ENCODE measurements at places on chromosomes 6 and 20.

GRCh38 chr20:6045566-6045965, 8.3 kb downstream of the LRRN4 start:
- DNase-seq = no peak

- DNase-seq = peak; percentile 42
Observed at GRCh38 chr20:46132705-46133120, 14.6 kb downstream of the CD40 start.

DNA sequence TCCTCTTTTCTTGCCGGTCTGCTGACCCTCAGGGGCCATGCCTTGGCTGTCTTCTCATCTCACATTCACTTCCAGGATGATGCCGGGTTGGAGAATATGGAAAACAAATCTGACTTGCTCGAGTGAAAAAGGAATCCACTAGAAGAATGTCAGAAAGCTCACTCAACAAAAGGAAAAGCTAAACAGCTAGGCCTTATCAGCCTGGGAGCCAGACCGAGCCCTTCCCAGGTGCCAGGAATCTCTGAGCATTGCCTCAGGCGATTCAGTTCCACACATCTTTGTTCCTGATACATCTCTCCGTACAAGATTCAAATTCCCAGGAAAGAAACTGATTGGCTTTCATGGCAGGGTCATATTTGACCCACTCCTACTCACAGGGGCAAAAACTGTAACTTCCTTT, 9.2 kb upstream of the OSER1 start:
- DNase-seq = no peak

DNA sequence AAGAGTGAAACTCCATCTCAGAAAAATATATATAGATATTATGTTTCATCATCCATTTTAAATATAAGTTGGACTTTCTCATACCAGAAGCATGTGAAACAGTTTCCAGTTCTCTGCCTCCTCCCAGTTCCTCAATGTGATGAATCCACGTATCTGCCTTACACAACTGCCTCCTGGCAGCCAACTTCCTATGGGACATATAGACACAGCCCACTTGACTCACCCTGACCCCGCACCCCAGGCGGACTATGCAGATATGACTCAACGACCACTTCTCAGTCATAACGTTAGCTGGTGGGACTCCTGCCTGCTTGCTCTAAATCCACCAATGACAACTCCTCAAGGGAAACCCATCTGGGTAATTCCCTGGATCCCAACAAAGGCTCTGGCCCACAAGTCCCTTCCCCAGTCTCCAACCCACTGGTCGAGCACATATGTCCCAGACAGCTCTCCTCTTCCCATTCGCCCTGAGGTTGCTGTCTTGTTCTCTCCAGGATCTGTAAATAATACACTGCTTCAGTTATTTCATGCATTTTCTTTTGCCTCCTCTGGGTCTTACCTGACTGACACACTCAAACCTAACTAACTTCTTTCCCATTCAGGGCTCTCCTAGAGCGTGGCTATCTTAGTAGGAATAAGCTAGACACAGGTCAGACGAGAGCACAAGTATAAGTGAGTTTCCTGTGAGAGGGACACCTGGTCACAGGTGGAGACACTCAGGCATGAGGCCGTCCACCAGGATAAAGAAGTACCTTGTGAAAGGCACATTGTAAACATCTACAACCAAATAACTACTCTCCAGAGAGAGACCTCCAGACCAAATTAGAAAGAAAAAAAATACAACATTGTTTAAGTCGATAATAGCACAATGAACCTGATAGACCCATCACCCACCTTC, 548.5 kb downstream of the CD83 start:
- no peak for DNase-seq

DNA sequence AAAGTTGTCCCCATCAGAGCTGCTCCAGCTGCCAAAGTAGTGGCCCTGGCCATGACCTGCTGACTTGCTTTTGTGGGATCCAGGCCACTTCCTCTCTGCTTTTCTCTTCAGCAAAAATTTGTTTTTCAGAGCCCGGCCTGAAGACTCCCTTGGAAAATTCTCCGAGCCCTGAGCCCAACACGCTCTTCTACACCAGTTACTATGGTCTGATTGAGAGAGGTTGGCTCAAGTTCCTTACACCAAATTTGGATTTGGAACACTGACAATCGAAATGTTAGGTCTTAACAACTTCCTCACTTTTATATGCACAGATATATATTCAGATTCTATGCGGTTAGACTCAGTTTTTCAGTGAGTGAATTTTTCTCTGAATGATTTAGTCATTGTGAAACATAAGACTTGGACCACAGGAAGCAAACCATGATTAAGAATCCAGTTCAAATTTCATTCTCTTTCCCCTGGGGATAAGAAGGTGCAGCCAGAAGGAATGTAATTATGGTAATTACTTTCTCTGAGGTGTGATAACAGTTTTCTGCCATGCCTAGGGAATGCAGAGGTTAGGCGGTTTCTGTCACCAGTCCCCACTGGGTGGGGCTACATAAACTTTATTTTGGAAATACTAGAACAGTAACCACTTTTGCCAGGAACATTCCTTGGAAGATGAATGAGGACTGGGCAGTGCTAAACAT, 365.2 kb downstream of the SYNE1 start:
- DNase-seq = no peak

GRCh38 chr6:132357120-132357519, 44.2 kb downstream of the MOXD1 start:
- DNase-seq = no peak

DNA sequence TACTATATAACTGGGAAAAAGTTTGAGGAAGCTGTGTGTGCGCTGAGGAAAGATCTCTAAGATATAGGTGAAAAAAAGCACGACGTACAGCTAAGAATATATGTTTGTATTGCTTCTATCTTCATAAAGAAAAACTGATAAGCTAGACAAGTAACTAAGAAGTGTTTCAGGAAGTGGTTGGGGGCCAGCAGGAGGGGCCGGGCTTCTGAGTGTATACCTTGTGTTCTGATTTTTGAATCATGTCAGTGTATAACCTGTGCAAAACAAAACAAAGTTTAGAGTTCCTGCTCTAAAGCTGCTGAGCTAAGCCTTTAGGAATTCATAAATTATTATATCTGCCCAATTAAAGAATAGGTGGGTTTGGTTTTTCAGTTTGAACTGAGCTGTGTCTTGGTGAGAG, 7.9 kb upstream of the OSER1 start:
- DNase-seq = no peak

GRCh38 chr20:50916257-50916656, 15.0 kb downstream of the ADNP start:
- DNase-seq = no peak

GRCh38 chr6:82589509-82590206, 226.0 kb downstream of the TPBG start:
- DNase-seq = no peak

DNA sequence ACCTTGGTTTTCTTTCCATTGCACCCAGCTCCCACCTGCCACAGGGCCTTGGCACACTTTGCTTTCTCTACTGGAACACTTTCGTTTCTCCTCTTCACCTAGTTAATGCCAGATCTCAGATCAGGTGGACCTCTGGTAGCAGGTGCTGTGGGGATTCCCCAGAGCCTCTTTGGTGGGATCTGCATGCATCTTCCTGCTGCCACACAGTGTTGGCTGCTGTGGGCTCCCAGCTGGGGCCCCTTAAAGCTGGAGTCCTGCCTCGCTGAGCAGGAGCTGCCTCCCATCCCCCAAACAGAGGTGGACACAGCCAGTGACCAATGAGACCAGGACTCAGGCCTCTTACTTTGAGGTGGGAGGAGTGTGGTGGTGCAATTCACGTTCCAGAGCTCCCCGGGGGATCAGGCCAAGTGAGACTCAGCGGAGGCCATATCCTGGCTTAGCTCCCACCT, 28.4 kb downstream of the CEBPB start:
- DNase-seq = no peak

- no peak for DNase-seq
Observed at GRCh38 chr6:148365041-148365440, 22.4 kb downstream of the SASH1 start.

- DNase-seq = no peak
Observed at GRCh38 chr6:33731035-33731434, 15.7 kb downstream of the IP6K3 start.

DNA sequence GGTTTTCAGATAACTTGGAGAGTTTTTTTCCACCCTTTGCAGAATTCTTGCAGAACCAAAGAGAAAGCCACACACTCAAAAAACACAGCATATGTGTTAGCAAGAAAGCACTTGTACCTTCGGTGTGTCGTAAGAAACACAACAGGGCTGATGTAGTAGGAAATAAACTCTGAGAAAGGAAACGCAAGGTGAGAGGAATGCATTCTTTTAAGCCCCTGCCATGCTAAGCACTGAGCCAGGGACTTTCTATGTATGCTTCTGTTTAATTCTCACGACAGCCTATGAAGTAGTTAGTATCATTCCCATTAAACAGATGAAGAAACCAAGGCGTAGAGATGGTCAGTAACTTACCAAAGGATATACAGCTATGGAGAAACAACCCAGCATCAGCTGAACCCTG, 23.1 kb downstream of the NEDD9 start:
- no peak for DNase-seq

DNA sequence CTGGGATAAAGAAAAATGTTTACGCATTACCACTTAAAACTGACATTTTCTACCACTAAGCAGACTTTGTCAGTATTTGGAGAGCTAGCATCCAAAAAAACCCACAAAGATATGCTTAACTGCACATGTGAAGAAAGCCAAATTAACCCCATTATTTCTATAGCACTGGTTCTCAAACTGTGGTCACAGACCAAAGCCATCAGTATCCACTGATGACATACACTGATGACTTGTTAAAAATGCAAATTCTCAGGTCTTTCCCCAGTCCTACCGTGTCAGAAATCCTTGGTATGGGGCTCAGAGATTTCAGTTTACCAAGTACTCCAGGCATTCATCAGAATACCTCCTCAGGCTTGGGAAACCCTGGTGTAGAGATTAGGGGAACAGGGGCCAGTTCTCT, 230.2 kb downstream of the PTPRK start:
- no peak for DNase-seq

DNA sequence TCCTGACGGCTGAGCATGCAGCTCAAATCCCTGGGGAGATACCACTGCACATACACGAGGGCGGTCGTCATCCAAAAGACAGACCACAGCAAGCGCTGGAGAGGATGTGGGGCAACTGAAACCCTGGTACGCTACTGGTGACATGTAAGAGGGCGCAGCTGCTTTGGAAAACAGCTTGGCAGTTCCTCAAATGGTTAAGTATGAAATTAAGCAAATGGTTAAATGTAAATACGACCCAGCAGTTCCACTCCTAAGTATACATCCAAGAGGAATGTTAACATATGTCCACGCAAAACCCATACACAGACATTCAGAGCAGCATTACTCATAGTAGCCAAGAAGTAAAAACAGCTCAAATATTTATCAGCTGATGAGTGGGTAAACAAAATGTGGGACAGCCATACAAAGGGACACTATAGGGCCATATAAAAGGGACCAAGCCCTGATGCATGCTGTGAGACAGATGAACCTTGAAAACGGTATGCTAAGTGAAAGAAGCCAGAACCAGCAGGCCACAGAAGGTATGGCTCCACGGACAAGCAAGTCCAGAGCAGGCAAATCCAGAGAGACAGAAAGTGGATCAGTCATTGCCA, 38.5 kb downstream of the RIPOR3 start:
- no peak for DNase-seq

- DNase-seq = no peak
Observed at GRCh38 chr6:76612954-76613353, 540.5 kb upstream of the IMPG1 start.

DNA sequence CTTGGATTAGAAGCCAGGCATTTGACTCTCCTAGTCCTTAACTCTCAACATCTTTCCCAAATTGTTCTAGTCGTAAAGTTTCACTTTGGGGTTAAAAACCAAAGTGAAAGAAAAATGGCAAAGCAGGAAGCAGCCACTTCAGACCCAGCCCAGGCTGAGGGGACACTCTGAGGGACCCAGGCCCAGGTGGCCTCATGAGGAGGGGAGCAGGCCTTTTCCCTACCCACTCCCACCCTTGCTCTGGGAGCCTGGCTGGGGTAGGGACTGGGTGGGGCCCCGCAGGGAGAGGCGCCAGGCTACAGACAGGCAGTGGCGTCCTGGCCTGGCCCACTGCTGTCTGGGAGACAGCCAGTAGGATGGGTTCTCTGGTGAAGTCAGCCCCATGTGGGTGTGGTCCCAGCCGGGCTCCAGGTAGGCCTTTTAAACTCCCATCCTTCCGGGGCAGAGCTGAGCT, 68.7 kb upstream of the MYL9 start:
- DNase-seq = no peak

GRCh38 chr6:117687021-117687648, 11.9 kb downstream of the NUS1 start:
- DNase-seq = no peak

GRCh38 chr6:43174263-43175112, 3.4 kb downstream of the SRF start:
- DNase-seq = peak; percentile 45

GRCh38 chr6:164882236-164882635, 427.2 kb downstream of the C6orf118 start:
- no peak for DNase-seq

- no peak for DNase-seq
Observed at GRCh38 chr6:20919677-20920385, 385.6 kb downstream of the CDKAL1 start.

- no peak for DNase-seq
Observed at GRCh38 chr6:47439348-47439668, 38.3 kb upstream of the CD2AP start.
